ENCODE measurements at places on chromosomes 2 and 18.

GRCh38 chr2:233728723-233729301, at the start of gene UGT1A3:
Gene UGT1A3, plus strand, starts transcription at chr2:233729042. Its CDS starts 85 bp downstream, at chr2:233729127.
- DNase-seq: no peak

- DNase-seq: no peak
These were observed 306.9 kb downstream of the ZNF516 start for GRCh38 chr18:76188097-76188496.

DNA sequence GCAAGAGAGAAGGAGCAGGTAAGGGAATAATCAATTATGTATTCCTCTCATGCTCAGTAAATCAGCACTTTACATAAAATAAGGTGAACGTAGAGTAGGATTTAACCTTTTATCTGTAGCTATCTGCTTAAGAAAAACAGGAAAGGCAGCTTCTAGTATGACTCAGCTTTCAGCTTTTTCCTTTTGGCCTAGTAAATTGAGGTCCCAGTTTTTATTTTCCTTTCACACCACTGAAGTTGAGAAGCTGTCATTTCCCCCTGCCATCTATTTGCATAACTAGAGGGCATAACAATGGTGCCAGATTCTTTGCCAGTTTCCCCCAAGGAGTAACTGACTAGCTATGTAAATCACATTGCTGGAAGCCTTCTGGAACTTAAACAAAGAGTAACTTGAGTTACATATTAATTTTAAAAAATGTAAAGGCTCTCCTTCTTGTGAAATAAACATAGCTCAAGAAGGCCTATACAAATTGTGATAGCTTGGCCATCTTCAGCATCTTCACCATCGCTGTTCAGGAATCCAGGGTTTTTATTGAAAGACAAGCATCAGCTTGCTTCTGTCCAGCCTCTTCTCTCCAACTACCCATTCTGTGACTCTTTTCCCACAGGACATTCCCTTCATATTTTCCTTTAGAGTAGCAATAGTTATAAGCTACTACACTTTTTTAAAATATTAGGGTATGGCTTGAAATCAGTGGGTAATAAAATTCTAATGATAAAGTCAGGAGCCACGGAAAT, 97.0 kb downstream of the KYNU start:
- peak; percentile 44 for DNase-seq

DNA sequence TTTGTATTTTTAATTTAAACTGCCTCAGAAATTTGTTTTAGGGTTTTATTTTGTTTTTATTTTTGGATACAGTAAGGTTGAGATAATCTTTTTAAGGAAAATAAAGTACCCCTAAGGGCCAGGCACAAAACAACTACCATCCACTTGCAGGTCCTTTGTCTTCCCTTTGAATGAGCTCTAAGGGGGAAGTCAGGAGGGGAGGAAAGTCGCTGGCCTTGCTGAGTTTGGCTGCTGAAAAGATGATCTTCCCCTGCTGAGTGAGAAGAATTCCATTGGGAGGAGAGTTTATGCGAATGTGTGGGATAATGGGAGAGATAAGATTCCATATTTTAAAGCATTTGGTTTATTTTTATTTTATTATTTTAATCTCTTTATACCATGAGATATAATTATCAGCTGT, 100.7 kb downstream of the ARHGAP15 start:
- DNase-seq: no peak

DNA sequence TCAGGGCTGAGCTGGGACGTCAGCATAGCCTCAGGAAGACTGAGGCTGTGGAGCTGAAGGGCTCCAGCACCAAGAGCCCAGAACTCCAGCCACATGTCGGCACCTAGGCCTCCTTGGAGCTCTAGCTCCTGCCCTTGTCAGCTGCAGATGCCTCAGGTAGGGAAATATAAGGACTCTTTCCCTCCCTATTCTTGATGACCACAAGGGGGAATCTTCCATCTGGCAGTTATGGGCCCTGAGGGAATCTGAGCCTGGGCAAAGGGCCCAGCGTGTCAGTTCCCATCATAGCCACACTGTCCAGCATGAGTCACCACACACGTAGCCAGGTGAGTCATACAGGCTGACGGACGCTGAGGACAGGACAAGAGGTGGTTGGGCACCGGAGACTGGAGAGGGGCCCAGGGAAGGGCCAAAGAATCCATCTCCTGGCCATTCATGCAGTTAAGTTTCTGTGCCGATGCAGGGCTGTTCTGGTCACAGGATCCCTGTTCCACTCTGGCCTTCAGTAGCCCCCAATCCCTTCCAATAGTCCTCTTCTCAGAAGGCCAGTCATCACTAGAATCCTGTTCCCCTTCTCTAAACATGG, 1.8 kb downstream of the MPV17 start:
- DNase-seq: peak; percentile 99

- no peak for DNase-seq
These were observed 86.4 kb downstream of the MAP4K3 start for GRCh38 chr2:39350658-39351057.

DNA sequence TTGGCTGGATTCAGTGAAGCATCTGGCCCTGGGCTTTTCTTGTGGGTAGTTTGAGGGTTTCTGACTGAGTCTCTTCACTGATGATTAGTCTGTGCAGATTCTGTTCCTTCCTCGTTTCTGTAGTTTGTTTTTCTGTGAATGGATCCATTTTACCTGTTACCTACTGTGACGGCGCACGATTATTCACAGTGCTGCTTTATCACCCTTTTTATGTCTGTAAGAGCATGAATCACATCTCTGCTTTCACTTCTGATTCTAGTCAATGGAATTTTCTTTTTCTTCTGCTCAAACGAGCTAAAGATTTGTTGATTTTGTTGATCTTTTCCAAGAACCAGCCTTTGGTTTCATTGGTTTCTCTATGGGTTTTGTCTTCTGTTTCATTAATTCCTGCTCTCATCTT, 60.8 kb downstream of the SLC66A2 start:
- DNase-seq: no peak

- DNase-seq: peak; percentile 68
These were observed 667 bp downstream of the TRIB2 start for GRCh38 chr2:12717191-12718014.

- DNase-seq: peak; percentile 5
These were observed 202.5 kb upstream of the SESTD1 start for GRCh38 chr2:179467111-179467510.

DNA sequence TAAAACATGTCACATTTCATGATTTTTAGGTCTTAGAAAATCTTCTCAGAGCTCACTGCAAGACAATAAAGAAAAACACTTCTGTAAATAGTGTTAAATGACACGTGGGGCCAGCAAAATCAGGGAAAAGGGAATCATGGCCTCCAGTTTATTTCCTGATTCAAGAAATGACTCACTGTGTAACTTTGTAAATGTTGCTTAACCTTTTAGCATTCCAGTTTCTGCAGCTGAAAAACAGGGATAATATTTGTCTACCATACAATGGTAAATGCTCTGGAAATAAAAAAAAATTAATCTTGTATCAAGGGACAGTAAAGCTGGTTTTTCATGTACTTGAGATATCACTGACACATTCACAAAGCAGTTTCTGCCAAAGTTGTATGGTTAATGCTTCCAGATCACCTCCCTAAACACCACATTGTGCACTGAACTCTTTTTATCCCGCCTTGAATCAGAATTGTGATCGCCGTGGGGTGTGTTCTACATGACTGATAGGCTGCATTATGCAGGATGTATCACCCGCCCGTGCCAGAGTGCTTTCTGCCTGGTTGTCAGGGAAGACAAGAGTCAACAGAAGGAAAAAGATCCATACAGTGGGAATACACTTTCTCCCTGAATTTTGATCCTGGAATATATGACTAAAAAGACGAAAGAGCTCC, 238.8 kb downstream of the IKZF2 start:
- peak; percentile 67 for DNase-seq

DNA sequence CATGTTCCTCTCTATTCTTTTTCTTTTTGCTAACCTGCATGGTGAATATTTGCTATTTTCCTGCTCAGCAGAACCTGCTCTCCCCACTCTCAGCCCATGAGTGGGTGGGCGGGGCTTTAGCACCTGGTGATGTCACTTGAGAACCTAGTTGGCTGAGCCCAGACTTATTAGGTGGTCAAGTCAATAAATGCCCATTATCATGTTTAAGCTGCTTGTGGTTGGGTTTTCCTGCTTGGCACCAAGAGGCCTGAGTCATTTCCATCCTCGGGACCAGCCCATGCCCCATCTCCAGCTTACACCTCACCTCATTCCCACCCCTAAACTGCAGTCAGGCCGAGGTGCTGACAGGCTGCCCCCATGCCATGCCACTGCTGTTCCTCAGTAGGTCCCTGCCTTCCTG, 226.6 kb downstream of the ANKRD30B start:
- DNase-seq: peak; percentile 84

DNA sequence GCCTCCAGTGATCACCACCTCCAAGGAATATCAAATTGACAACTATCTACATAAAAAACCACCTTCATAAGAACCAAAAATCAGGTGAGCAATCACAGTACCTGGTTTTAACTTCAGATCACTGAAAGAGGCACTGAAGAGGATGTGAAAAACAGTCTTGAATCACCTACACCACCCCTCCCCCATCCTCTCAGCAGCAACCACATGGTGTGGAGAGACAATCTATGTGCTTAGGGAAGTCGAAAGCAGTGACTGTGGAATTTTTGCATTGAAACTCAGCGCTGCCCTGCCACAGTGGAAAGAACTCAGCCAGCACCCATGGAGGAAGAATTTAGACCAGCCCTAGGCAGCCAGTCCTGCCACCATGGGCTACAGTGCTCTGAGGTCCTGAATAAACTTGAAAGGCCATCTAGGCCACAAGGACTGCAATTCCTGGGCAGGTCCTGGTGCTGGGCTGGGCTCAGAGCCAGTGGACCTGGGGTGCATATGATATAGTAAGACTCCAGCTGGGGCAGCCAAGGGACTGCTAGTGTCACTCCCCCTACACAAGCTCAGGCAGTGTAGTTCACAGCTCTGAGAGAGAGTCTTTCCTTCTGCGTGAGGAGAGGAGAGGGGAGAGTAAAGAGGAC, 75.6 kb downstream of the ATL2 start:
- no peak for DNase-seq

DNA sequence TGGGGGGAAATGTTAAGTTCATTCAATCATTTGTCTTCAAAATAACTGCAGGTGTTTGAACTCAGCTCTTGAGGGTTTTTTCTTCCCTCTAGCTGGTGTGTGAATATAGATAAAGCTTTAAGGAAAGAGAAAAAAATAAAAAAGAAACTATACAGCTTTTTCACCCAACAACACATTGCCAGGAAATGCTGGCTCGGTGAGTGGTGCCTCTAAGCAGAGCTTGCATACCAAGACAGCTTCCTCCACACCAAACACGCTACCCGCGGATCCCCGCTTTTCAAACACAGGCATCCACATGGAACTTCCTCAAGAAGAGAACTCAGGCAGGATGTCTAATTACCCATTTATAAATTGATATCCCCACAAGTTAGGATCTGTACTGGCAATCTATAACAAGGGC, 69.8 kb upstream of the TANK start:
- no peak for DNase-seq

DNA sequence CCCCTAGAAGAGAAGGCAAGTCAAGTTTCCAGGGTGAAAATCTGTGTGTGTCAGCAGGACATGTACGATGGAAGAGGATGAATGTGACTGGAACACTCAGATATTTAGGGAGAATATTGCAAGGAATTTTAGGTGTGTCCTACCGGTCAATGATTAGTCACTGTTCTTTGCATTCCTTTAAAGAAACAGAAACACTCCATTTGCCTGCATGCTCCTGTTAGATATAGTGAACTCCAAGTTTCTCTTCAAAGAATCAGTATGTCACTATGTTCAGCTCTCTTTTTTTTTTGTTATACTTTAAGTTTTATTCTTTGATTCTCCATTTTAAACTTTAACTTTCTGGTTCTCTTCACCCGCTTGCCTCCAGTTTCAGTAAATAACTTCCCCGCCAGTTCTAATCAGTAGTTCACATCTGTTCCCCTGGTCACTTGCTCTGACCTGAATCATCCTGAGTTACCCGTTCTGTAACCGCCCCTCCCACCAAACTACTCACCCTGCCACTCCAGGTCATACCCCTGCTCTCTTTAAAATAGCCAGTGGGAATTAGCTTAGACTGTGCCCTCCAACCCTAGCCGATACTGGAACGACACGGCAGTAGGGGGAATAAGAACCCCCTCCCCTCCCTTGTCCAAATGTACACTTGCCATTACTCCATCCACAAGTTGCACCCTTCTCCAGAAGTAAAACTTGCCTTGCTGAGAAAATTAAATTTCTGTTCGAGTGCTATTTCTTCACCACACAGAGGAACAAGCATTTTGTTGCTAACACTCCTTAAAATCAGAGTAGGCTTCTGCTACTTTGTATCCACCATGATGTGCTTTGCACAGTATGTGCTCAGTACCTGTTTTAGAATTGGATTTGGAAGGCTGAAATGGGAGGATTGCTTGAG, 268.4 kb downstream of the METTL4 start:
- peak; percentile 10 for DNase-seq

DNA sequence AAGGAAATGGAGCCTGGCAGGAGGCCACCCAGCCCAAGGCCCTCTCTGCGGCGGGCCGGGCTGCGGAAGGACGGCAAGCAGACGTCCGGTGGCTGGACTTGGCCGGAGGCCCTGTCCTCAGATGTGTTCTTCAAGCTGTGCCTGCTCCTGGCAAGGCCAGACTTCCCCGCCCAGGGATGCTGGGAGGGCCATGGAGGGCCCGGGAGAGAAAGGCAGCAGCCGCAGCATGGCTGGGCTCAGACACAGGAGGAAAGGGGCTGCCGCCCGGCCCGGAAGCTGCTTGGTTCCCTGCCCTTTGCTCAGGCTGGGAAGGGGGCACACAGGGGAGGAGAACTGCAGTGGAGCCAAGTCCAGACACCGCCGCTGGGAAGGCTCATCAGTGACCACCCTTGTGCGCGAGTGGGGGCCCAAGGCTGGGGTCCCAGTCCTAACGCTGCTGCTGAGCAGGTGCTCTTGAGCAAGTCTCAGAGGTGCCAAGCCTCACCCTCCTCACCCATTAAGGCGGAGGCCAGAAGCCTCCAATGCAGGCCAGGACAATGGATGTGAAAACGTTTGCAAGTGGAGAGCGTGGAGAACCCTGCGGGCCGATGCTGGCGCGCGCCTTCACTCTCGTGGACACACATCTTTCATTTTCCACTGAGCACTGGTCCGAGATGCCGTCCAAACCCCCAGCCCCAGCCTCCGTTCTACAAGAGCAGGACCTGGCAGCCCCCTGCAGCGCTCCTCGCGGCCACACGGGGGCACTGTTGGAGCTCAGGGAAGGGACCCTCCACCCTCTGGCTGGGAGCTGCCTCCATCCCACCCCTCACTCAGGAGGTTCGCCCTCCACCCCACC, 7.9 kb downstream of the CROCC2 start:
- DNase-seq: peak; percentile 68

- no peak for DNase-seq
These were observed 22.9 kb downstream of the COLEC12 start for GRCh38 chr18:477565-477964.

DNA sequence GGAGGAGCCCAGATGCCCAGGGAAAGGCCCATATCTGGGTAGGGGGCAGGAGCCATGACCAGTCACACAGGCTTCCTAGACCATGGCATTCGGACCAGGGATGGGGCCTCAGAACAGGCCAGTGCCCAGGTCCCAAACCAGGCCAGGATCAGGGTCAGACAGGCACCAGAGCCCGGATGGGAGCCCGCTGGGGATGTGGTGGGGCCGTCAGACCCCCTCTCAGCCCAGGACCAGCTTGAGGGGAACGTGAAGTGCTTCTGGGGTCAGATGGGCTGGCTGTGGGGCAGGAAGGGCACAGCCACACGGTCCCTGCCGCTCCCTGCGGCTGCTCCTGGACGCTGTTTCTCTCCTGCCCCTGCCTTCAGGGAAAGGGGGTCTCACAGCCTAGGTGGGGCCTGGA, 39.1 kb downstream of the SNED1 start:
- DNase-seq: no peak
